Stimulated activated CD8-positive, alpha-beta memory T cell treated with anti-CD3 and anti-CD28 coated beads, Interleukin-4, amount 100 ng/mL, for 48 hours (primary cell): ENCODE measurements at places on chromosomes 12 and 14.
A peak's percentile ranks its signal among the peaks of the same experiment; 100 is the strongest.

DNA sequence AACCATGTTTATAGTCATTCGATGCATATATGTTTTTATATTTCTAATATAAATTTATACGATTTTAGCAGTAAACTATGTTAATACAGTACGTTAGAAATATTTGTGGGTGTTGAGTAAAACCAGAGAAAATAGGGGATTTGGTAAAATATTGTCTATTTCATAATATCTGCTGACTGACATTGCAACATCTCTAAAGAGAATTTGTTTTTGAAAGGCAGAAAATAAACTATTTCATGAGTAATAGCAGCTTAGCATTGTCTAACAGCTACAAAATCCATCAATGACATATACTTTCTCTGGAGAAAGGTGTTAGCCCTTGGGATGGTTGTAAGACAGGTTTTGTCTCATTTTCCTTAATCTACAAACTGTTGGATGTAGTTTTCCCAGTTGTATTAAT is 144.9 kb downstream of the PDE3A start:
- no peak for DNase-seq

DNA sequence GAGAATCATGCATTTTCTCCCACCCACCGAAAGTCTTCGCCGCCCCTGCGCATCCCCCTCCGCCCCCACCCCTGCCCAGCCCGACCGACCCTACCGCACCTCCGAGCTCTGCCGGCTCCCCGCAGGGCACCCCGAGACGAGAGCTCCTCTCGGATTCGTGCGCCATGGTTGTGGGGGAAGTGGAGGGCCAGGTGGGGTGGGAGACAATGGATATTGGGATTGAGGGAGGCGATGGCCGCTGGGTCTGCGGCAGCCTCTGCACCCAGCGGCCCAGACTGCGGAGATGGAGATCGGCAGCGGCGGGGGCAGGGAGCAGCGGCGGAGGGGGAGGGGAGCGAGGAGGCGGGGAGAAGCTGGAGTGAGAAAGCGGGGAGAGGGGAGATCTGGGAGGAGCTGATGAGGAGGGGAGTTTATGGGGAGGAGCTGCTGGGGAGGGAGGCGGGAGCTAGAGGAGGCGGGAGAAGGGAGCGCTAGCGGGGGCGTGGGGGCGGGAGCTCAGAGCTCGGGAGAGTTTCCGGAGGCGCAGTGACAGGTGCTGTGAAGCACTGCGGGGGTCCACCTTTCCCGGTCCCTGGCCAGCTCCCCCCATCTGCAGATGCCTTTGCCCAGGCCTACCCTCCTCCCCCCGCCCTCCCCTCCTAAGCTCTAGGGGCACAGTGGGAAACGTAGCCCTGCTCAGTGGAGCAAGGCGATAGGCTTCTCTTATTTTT is at the start of gene SALL2:
Gene SALL2, minus strand, starts transcription at position 385 of the 710 bp plus-strand sequence. Its CDS starts 219 bp downstream, at position 166.
- DNase-seq = peak; percentile 81

GRCh38 chr14:73392329-73393257 is 65.8 kb downstream of the NUMB start:
- no peak for DNase-seq

DNA sequence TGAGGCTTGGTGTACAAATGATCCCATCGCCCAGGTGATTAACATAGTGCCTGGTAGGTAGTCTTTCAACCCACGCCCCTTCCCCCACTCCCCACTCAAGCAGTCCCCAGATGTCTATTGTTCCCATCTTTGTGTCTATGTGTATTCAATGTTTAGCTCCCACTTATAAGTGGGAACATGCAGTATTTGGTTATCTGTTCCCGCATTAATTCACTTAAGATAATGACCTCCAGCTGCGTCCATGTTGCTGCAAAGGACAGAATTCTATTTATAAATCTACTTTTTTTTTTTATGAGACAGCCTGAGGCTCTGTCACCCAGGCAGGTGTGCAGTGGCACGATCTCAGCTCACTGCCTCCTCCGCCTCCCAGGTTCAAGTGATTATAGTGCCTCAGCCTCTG is 15.7 kb downstream of the SPX start:
- DNase-seq = no peak

- no peak for DNase-seq
Observed at GRCh38 chr12:96878704-96879103, 28.4 kb upstream of the NEDD1 start.
